Pancreas (tissue), 10 donors: ENCODE measurements at places on chromosomes 1 and 21. TPM values are rescaled to one million over a fixed set of nuclear protein-coding genes. Genes with fewer than 3 reads are reported as not detected.

- no peaks in the 10 kb centered on the region for H3K36me3 ChIP-seq
- peaks cover 27% of the 10 kb centered on the region for H3K4me1 ChIP-seq
- H3K27me3 ChIP-seq: no peaks in the 10 kb centered on the region
- H3K4me3 ChIP-seq: no peak overlapping the region
- H3K27ac ChIP-seq: peak overlapping the region; percentile 79
- peak; percentile 86 for DNase-seq
These were observed 222.4 kb upstream of the B3GALT2 start for GRCh38 chr1:193408782-193409293.

GRCh38 chr1:185368313-185368855 is 51.3 kb upstream of the IVNS1ABP start:
- no peaks in the 10 kb centered on the region for H3K36me3 ChIP-seq
- no peak overlapping the region for H3K27ac ChIP-seq
- no peaks in the 10 kb centered on the region for H3K27me3 ChIP-seq
- no peak for DNase-seq
- no peak overlapping the region for H3K4me3 ChIP-seq

- H3K27ac ChIP-seq: no peak overlapping the region
- peaks cover 19% of the 10 kb centered on the region for H3K4me1 ChIP-seq
- H3K27me3 ChIP-seq: no peaks in the 10 kb centered on the region
- no peak overlapping the region for H3K4me3 ChIP-seq
- H3K36me3 ChIP-seq: no peaks in the 10 kb centered on the region
These were observed 15.3 kb downstream of the AGPAT3 start for GRCh38 chr21:43880111-43880985.

Gene INSRR
- 0.06 TPM for total RNA-seq

- H3K4me3 ChIP-seq: peak overlapping the region; percentile 86
- H3K4me1 ChIP-seq: peaks cover 12% of the 10 kb centered on the region
- no peaks in the 10 kb centered on the region for H3K27me3 ChIP-seq
- H3K27ac ChIP-seq: peak overlapping the region; percentile 86
- no peak for DNase-seq
These were observed 1.0 kb downstream of the TP53BP2 start for GRCh38 chr1:223844787-223845036.

- H3K4me1 ChIP-seq: no peaks in the 10 kb centered on the region
- no peak overlapping the region for H3K4me3 ChIP-seq
- no peak overlapping the region for H3K27ac ChIP-seq
- H3K27me3 ChIP-seq: no peaks in the 10 kb centered on the region
- no peaks in the 10 kb centered on the region for H3K36me3 ChIP-seq
These were observed 103.6 kb upstream of the GCLM start for GRCh38 chr1:94012708-94013366.

Gene GSTM1
- not detected for total RNA-seq

Gene SEMA6C
- 0.47 TPM for total RNA-seq

- H3K4me1 ChIP-seq: no peaks in the 10 kb centered on the region
- H3K27ac ChIP-seq: no peak overlapping the region
- no peak for DNase-seq
- H3K27me3 ChIP-seq: no peaks in the 10 kb centered on the region
- H3K4me3 ChIP-seq: no peak overlapping the region
These were observed 56.2 kb upstream of the DPH5 start for GRCh38 chr1:101081496-101082488.

- H3K4me3 ChIP-seq: no peak overlapping the region
- no peaks in the 10 kb centered on the region for H3K4me1 ChIP-seq
- H3K27me3 ChIP-seq: no peaks in the 10 kb centered on the region
- no peaks in the 10 kb centered on the region for H3K36me3 ChIP-seq
- H3K27ac ChIP-seq: no peak overlapping the region
These were observed 24.8 kb upstream of the ELOA start for GRCh38 chr1:23718482-23718881.

DNA sequence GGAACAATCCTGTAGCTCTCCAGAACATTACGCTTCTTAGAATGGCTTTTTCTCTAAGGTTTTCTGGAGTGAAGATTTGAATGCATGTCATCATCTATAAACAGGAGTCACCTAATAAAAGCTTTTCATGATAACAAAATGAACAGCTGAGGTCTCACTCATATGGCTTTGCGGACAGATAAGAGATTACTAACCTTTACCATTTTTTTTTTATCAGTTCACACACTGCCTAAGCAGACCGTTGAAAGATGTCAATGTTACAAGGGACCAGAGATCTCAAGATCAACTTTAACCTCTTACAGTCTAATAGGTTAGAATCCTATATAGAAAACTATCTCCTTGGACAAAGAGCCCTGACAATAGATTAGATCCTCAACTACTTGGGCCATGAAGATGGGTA is 41.4 kb downstream of the SCMH1 start:
- DNase-seq: no peak
- no peaks in the 10 kb centered on the region for H3K27me3 ChIP-seq
- H3K4me1 ChIP-seq: peaks cover 9% of the 10 kb centered on the region
- no peak overlapping the region for H3K27ac ChIP-seq
- no peak overlapping the region for H3K4me3 ChIP-seq

- no peaks in the 10 kb centered on the region for H3K27me3 ChIP-seq
- DNase-seq: no peak
- H3K27ac ChIP-seq: no peak overlapping the region
- no peaks in the 10 kb centered on the region for H3K36me3 ChIP-seq
- peaks cover 9% of the 10 kb centered on the region for H3K4me1 ChIP-seq
- H3K4me3 ChIP-seq: no peak overlapping the region
These were observed 21.6 kb downstream of the C2CD2 start for GRCh38 chr21:41932191-41932575.

Gene LIPI
- not detected for total RNA-seq
